ENCODE measurements at places on chromosomes 1 and 21. TPM values are rescaled to one million over a fixed set of nuclear protein-coding genes. Genes with fewer than 3 reads are reported as not detected.

Gene CSF3R
- total RNA-seq: 5.4 TPM

Gene HAO2
- total RNA-seq: not detected

Gene HHIPL2
- total RNA-seq: not detected

Gene NR5A2
- 2.0 TPM for total RNA-seq

Gene LCE1F
- not detected for total RNA-seq

Gene COL9A2
- 12.0 TPM for total RNA-seq

Gene RIPK4
- 2.2 TPM for total RNA-seq

Gene CDC7
- total RNA-seq: 1.5 TPM

Gene RHBG
- not detected for total RNA-seq

Gene CFHR2
- not detected for total RNA-seq

Gene CA6
- total RNA-seq: not detected

Gene SLC26A9
- not detected for total RNA-seq

Gene EEIG2
- 13.0 TPM for total RNA-seq

Gene TCEA3
- total RNA-seq: 45.8 TPM

Gene CHI3L2
- 4.7 TPM for total RNA-seq

Gene PKP1
- 12.8 TPM for total RNA-seq

Gene RNF187
- 80.6 TPM for total RNA-seq

Gene TMEM50B
- total RNA-seq: 56.4 TPM

Gene RNF186
- not detected for total RNA-seq

Gene LCE5A
- not detected for total RNA-seq

Gene DNAJC6
- 5.3 TPM for total RNA-seq

Gene PLA2G2A
- 300 TPM for total RNA-seq

Gene COL24A1
- total RNA-seq: 2.4 TPM

Gene FAM72D
- total RNA-seq: 0.40 TPM

Gene UBE2U
- not detected for total RNA-seq

Gene PEX10
- total RNA-seq: 23.7 TPM

Gene SLC5A9
- not detected for total RNA-seq

Gene CYP4A11
- not detected for total RNA-seq

Gene LCE3A
- total RNA-seq: not detected

Gene PRSS38
- total RNA-seq: not detected

Gene FOXO6
- 1.9 TPM for total RNA-seq

Gene THAP3
- 27.7 TPM for total RNA-seq

Gene GOLT1A
- total RNA-seq: 1.1 TPM

Gene TTC22
- total RNA-seq: 0.93 TPM

Gene TFAP2E
- not detected for total RNA-seq

Gene S100A3
- 0.69 TPM for total RNA-seq

Gene GPR25
- not detected for total RNA-seq

Gene IPP
- 7.9 TPM for total RNA-seq

Gene ATP5PB
- total RNA-seq: 203 TPM

Gene C1QTNF12
- total RNA-seq: 2.8 TPM

Gene CD53
- 8.1 TPM for total RNA-seq

Gene PIGV
- 14.1 TPM for total RNA-seq

Gene LHX4
- not detected for total RNA-seq

Gene HSD11B1
- 12.6 TPM for total RNA-seq

Gene AADACL4
- total RNA-seq: not detected

Gene TSPAN1
- 1.2 TPM for total RNA-seq

Gene FCMR
- 1.0 TPM for total RNA-seq

Gene CTSK
- 66.1 TPM for total RNA-seq
